ENCODE measurements at places on chromosomes 2 and 18. TPM values are rescaled to one million over a fixed set of nuclear protein-coding genes. Genes with fewer than 3 reads are reported as not detected.

PAX3 gene
- not detected for total RNA-seq

BMP10 gene
- not detected for total RNA-seq

ZNF892 gene
- total RNA-seq = 5.7 TPM

AGFG1 gene
- 44.9 TPM for total RNA-seq

MC5R gene
- not detected for total RNA-seq

C2orf72 gene
- 0.26 TPM for total RNA-seq

SPP2 gene
- not detected for total RNA-seq

CAVIN2 gene
- total RNA-seq = 16.9 TPM

FBXO48 gene
- 0.65 TPM for total RNA-seq

RNF125 gene
- total RNA-seq = 0.65 TPM

ALK gene
- not detected for total RNA-seq

TXNDC9 gene
- 60.2 TPM for total RNA-seq

RUFY4 gene
- total RNA-seq = not detected

PLEK gene
- not detected for total RNA-seq

FEV gene
- not detected for total RNA-seq

GGCX gene
- 27.1 TPM for total RNA-seq

ALPI gene
- not detected for total RNA-seq

CHRNG gene
- 3.3 TPM for total RNA-seq

OR6B2 gene
- total RNA-seq = not detected

WDR54 gene
- total RNA-seq = 88.8 TPM

TMEM37 gene
- total RNA-seq = 9.8 TPM

RAB6C gene
- not detected for total RNA-seq

HOXD9 gene
- total RNA-seq = not detected

NRP2 gene
- 35.7 TPM for total RNA-seq

SNORC gene
- total RNA-seq = 6.8 TPM

ALLC gene
- not detected for total RNA-seq

CNDP1 gene
- total RNA-seq = not detected

DSG4 gene
- total RNA-seq = not detected

CROCC2 gene
- not detected for total RNA-seq

TWIST2 gene
- total RNA-seq = 63.5 TPM

WNT6 gene
- total RNA-seq = not detected

CWC22 gene
- total RNA-seq = 13.4 TPM

DAW1 gene
- total RNA-seq = 0.32 TPM

DPP10 gene
- 2.6 TPM for total RNA-seq

DRC1 gene
- total RNA-seq = not detected

GATA6 gene
- total RNA-seq = 27.4 TPM

ACMSD gene
- total RNA-seq = not detected

STARD6 gene
- total RNA-seq = not detected

NCKAP1 gene
- total RNA-seq = 101 TPM

CCDC85A gene
- total RNA-seq = not detected

PLEKHB2 gene
- 29.4 TPM for total RNA-seq

ZNF385B gene
- not detected for total RNA-seq

FBXO15 gene
- total RNA-seq = not detected

DUSP2 gene
- total RNA-seq = 0.40 TPM

ABCG5 gene
- total RNA-seq = not detected
